Omental fat pad (tissue), 4 donors: ENCODE measurements at places on chromosomes 7 and 10.

- no peak for DNase-seq
These were observed 234.2 kb downstream of the WDR11 start for GRCh38 chr10:121085367-121085766.

DNA sequence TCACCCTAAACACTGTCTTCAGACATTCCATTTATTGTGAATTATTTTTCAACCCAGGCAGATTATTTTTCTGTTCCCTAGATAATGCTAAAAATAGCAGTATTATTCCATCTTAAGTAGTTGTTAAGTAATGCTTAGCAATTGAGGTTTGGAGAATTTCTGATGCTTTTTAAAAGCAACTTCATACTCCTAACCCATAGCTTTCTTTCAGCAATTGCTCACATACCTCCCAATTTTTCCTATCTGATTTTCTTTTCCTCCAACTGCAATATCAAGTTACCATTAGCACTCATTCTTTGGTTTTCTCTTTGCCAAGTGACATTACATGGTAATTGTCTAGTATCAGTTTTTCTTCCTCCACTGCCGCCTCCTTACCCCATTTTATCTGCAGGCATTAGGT lies 104.7 kb downstream of the GPR85 start:
- DNase-seq, result no peak

GRCh38 chr10:108872854-108873253 lies 1050.5 kb downstream of the XPNPEP1 start:
- DNase-seq, result no peak

GRCh38 chr10:58773341-58773740 lies 260.7 kb downstream of the BICC1 start:
- DNase-seq, result no peak

DNA sequence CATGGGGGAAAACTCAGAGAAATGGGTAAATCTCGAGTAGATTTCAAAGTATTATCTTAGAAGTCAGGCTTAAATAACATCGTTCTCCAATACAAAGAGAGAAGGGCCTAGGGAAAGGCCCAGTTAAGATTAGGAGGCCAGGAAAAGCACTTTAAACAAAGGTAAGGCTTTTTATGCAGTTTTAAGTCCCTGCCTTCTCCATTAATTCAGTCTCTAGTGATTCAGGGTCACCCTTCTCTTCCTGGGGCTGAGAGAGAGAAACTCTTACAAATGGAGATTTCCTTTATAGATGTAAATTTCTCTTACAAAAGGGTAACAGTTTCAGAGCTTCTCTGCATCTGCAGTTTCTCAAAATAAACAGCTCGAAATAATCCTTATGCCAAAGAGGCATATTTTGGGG lies 179.3 kb downstream of the HECW1 start:
- DNase-seq, result no peak

DNA sequence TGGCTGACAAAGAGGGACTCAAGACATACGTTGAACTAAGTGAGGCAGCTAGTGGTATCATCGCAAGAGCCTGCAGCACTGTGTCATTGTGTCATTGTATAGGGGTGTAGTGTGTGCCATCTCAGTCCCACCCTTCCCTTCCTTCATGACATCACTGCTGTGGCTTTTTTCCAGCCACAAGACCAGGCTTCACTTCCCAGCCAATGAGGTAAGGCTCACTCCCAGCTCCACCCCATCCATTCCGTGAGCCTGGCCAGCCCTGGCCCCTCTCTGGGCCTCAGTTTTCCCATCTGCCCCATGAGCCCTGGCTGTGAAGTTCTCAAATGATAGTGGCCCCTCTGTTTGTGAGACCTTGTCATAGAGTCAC lies 134.3 kb upstream of the ZMIZ1 start:
- no peak for DNase-seq

DNA sequence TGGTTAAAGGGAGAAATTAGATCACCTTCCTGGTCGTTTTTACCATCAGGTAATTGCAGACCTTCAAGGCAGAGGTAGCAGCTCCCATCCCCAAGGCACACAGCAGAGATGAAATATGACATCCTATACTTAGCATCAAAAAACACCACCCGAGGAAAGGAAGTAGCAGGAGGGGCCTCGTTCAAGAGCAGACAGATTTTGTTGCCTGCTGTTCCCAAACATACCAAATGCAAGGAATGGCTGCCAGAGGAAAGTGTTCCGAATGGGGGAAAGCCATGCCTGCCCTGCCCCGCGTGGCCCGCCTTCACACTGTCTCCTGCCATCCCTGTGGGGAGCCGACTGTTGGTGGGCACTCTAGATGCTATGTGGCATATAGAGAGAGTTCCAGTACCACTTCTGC lies 18.0 kb downstream of the FKBP6 start:
- no peak for DNase-seq

GRCh38 chr7:25024066-25024465 lies 44.1 kb upstream of the OSBPL3 start:
- no peak for DNase-seq

GRCh38 chr10:27626890-27627289 lies 118.7 kb downstream of the MKX start:
- DNase-seq, result no peak

DNA sequence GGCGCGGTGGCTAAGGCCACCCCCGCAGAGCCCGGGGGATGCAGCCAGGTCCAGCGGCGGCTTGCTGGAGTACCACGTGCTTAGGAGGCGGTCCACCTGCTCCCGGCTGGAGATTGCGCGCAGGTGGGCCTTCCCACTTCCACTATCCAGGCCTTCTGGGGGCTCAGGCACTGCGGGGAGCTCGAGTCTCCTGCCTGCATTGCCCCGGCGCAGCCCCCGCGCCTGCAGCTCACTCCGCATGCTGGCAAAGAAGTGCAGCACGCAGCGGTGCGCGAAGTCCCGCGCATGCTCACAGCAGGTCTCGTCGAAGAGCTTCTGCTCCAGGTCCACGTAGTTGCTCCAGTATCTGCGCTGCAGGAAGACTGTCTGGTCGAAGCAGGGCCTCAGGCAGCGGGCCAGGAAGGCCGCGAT lies 5.8 kb downstream of the CALHM3 start:
- DNase-seq, result no peak

DNA sequence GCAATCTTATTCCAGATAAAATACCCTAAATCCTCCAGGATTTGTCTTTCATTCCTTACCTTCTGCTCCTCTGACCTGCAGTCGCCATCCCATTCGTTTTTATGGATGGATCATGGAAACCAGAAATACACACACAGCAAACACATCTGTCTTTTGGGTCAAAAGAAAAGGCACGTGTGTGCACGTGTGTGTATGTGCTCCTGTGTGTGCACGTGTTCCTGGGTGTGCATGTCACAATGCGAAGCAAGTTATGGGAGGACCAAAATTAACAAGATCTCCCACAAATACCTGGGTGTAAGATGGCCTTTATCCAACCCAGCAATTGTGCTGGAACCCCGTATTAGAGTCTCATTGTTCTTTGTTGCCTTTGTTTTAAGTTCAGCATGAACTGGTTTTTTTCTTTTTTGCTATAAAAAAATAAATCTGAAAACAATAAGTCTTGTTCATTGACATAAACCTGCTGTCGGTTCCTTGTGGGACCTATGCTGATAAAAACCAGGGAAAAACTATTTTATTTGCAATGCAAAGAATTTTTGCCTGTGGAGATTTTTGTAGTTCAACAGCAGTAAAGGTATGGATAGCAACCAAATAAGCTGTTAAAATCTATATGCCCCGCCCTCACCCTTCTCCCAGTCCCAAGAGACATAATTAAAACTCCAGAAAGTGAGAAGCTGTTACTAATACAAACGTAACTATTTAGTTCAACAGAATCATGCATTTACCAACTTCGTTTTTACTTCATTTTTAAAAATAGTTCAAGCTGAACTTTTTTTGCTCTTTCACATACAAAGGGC lies 229.6 kb downstream of the CREB5 start:
- no peak for DNase-seq

DNA sequence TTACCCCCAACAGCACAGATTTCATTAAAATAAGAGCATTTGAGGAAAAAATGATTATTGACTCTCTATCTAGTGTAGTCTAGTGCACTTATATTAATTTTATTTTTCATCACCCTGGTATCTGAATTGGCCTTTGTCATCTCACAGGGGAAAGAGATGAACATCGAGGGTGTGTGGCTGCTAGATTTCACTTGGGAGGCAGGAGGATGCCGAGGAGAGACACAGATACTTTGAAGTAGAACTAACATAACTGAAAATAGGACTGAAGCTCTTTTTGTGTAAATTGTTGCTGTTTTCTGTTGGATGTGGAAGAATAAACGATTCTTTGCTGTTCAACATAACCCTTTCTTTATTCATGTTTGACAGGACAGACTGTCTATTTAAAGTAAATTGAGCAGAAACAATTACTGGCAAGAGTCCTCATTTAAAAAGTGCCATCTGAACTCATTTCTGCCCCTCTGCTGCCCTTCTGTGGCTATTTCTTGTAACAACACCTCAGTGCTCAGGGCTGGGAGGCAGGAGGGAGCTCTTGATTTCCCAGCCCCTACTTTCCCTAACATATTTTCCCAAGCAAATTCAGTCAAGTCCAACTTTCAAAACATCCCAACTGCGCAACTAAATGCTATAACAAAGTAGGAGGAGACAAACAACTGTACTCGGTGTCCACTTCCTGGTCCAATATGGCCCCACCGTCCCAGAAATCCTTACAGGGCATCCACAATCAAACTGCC lies 15.6 kb downstream of the LYZL1 start:
- peak; percentile 34 for DNase-seq

DNA sequence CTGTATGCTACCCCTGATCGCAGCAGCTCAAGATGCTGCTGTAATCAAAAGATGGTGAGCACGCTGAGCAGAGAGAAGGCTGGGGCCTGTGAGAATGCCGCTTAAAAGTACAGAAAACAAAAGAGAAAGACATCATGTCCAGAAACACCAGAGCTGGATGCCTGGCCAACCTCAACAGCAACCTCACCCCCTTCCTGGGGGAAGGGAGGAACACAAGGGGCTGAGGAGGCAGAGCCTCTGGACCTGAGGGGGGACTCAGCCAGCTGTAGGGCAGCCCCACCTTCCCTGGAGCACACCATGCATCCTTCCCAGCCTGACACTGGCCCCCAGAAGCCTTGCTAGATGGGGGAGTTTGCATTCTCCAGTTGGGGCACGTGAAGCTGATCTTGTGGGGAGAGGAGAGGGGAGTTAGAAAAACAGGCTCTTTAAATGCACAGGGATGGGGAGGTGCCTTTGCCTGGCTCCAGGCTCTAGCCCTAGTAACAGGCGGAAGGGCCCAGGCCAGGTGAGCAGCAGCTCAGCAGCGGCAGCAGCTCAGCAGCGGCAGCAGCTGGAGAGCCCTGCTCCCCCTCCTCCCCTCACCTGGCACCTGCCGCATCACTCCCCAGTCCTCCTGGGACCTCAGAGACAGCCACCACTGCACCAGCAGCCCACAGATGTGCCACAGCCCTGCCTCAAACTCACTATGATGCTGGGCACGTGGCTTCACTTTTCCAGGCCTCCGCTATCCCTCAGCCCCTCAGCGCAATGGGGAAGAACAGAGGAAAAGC lies 156.3 kb downstream of the NEURL1 start:
- no peak for DNase-seq

- no peak for DNase-seq
These were observed 51.8 kb downstream of the RELN start for GRCh38 chr7:103937680-103938079.

GRCh38 chr10:123502983-123503382 lies 163.2 kb upstream of the GPR26 start:
- DNase-seq, result no peak

DNA sequence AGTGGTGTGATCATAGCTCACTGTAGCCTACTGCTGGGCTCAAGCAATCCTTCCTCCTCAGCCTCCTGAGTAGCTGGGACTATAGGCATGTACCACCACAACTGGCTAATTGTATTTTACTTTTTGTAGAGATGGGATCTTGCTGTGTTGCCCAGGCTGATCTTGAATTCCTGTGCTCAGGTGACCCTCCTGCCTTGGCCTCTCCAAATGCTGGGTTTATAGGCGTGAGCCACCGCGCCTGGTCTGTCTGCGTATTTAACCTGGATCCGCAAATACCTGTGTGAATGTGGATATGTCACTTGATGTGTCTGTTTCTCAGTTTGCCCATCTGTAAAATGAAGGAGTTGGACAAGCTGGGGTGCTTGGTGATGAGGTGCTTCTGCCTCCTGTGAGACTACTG lies 123.9 kb downstream of the BAMBI start:
- no peak for DNase-seq

- no peak for DNase-seq
These were observed 4.0 kb downstream of the HDAC9 start for GRCh38 chr7:18499407-18500177.

DNA sequence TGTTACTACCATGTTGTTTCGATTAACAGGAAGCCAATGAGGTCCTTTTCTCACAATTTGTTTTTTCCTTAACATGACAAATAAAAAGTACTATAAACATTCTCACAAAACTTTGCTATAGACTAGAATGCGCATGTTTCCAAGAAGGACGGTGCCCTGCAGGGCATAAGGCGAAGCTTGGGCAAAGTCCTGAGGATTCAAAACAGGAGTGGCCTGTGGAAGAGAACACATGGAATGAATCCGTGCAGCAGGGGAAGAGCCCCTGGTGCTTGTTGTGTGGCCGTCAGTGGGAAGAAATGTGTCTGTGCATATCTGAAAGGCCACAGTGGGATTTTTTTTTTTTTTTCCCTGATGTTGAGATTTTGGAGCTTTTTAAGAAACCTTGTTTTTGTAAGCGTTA lies 67.6 kb downstream of the ITGA8 start:
- DNase-seq, result no peak

DNA sequence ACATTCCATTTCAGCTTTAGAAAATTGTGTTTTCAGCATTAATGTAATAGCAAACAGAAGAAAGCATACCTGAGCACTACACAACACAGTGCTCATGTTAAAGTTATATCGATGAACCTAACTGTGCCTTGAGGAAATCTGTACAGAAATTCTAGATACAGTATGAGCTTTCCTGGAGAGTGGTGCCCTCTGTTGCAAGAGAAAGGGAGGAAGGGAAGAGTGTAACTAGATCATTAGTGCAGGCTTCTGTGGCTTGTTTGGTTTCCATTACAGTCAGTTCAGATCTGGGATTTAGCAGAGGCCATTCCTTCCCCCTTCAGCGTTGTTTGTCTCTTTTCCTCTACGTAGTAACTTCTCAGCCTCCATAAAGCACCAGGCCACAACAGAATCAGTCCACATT lies 139.7 kb downstream of the HTR7 start:
- DNase-seq, result no peak

DNA sequence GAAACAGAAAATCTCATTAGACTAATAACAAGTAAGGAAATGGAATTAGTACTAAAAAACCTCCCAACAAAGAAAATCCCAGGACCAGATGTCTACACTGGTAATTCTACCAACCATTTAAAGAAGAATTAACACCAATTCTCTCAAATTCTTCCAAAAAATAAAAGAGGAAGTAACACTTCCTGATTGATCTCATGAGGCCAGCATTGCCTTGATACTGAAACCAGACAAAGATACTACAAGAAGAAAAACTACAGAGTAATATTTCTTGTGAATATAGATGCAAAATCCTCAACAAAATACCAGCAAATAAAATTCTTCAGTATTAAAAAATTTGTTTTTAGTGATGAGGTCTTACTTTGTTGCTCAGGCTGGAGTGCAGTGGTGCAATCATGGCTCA lies 21.3 kb downstream of the GCK start:
- DNase-seq, result no peak

DNA sequence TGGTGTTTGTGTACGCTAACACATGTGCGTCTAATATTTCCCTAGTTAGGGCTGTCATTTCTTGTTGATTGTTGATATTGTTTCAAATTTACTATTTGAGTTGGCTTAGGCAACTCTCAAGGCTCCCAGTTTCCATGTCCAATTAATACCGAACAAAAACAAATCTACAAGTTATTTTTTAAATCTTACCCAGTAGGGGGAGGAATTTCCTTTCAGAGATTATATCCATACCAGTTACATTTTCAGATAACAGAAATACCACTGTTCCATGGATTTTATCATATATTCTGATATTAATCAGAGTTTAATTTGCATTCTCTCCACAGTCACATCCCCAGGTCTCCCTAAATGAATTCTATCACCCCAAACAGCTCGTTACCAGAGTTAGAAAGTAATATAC lies 7.2 kb upstream of the AKR1B10 start:
- DNase-seq, result no peak
